ENCODE measurements at places on chromosomes 2 and 18.
A peak's percentile ranks its signal among the peaks of the same experiment; 100 is the strongest.

DNA sequence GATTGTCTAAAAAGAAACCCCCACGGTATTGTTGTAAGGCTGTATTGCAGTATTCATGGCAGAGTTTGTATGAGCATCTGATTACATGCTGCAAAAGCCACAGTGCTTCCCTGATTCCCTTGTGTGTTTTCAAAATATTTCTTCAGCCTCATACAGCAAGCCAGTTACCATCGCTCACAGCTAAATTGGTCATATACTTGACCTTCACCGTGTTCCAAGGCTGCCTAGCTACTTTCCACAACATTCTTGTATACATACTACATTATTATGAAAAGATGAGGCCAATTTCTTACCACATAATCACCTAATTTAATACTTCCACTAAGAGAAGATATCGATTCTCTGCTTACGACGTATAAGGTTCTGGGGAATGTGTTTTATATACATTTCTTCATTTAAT is 576.3 kb upstream of the CNTNAP5 start:
- DNase-seq: no peak

DNA sequence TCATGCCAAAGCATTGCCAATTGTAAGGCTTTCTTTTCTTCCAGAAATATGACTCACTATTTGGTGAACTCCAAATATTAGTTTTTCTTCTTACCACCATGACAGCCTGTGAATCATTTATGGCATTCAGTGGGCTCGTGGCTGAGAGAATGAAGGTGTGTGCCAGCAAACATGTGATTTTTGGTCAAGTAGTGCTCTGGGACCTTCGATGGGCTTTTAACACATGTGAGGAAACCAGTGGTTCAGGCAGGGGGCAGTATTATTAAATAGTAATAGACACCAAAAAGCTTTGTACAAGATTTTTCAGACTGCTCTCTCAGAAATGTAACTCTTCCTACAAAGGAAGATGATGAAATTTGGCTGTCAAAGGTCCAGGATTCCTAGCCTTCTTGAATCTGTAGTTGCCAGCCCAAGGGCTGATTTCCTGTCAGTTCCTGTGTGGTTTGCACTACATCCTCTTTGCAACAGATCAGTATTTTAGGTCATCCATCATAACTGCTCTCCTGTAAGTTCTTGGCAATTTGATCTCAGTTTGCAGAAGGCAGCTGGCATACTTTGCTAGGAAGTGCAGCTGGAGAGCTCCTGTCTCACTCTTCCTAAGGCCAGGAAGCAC is 64.3 kb downstream of the BABAM2 start:
- peak; percentile 77 for DNase-seq

DNA sequence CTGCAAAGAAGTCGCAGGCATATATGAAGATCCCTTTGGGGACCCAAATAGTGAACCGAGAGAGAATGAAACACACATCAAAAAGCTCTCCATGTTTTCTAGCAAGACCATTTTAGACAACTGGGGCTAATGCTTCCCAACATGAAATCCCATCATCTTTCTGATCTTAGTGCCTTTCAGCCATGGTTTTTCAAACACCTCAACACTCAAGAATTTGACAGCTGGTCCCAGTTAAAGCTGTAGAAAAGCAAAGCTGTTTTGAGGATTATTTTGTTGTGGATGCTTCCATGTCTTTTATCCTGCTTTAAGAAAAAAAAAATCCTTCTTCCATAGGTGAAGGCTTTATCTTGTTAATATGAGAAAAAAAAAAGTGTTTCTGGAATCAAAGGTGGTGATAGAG is 259.1 kb downstream of the STK39 start:
- no peak for DNase-seq

GRCh38 chr2:198293281-198293680 is 488.9 kb downstream of the PLCL1 start:
- DNase-seq: no peak

DNA sequence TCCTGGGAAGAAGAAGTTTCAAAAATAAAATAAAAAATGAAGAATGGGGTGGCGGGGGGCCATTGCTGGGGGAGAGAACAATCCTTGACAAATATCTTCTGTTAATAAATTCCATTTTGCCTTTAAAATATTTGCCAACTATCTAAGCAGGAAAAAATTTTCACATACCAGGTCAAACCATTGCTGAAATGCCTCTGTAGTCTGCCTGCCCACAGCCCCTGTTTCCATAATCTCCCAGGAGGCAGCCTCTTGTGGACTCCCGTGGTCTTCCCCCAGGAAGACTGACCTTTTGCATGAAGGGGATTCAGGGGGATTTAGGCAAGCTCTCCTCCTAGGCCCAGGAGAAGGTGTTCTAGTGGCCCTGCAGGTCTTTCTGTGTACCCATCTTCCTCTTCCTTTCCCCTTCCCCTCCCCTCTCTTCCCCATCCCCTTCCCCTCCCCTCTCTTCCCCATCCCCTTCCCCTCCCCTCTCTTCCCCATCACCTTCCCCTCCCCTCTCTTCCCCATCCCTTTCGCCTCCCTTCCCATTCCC is 61.0 kb downstream of the RPL37A start:
- DNase-seq: no peak

- DNase-seq: no peak
These were observed 95.7 kb upstream of the HS6ST1 start for GRCh38 chr2:128414351-128414750.

DNA sequence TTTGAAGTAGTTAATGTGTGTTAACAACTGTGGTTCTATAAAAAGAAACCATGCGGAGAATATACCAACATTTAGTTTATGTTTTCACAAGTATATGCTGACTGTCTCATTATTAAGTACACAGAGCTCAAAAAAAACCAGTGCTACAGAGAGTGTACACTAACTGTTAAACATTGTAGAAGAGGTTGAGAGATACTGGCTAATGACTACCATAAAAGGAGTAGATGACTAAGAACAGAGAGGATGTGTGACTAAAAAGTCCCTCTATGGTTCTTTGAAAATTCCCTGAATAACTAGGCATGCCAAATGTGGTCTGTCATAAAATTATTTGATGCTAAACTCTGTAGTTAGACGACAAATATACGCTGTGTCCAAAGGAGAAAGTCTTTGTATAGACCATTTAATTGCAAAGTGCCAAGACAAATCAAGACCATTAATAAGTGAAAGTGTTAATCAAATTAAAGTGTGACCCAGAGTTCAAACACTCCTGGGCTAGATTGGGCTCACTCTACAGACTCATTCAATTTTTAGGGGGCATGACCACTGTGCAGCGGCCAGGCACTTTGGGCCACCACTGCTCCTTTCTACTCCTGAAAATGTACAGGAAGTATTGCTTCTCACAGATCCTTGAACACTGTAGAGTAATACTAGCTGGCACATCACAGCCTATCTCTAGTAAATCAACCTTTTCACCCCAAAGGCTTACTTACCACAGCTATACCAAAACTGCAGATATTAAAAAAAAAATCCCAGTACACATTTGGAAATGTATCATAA is 45.1 kb upstream of the SERTAD2 start:
- peak; percentile 81 for DNase-seq

DNA sequence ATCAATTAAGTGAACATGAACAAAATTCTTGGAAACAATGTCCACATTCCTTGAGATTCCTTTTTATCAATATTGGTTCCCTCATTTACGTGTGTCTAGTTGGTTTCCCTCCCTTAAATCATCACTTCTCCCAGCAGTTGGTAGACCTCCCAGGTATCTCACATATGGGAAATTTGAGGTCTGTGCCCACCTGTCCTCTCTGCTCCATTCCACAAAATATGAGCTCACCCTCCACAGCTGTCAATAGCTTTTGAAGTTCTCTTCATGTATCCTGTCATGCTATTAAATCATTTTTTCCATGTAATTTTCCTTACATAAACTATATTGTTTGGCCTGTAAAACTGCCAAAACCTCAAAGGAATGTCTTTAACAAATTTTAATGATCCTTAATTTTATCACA is 992.2 kb upstream of the ACVR2A start:
- no peak for DNase-seq

GRCh38 chr2:45946023-45946422 is 294.5 kb downstream of the PRKCE start:
- DNase-seq: no peak

DNA sequence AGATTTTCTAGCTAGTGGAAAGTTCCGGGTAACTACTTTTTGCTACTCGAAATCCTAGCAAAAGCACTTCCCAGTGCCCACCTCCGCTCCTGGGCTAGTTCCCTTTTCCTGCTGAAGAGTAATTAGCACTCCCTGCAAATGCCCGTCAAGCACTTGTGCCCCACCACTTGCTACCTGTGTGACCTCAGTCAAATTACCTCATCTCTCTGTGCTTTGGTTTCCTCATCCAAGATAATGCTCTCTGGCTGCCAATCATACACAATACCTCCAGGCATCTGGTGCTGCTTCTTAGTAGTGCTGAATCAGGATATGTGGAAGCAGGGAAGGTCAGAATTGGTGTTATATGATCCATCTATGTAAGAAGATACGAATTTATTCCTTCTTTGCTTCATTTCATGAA is 102.1 kb upstream of the CDCA7 start:
- DNase-seq: no peak

DNA sequence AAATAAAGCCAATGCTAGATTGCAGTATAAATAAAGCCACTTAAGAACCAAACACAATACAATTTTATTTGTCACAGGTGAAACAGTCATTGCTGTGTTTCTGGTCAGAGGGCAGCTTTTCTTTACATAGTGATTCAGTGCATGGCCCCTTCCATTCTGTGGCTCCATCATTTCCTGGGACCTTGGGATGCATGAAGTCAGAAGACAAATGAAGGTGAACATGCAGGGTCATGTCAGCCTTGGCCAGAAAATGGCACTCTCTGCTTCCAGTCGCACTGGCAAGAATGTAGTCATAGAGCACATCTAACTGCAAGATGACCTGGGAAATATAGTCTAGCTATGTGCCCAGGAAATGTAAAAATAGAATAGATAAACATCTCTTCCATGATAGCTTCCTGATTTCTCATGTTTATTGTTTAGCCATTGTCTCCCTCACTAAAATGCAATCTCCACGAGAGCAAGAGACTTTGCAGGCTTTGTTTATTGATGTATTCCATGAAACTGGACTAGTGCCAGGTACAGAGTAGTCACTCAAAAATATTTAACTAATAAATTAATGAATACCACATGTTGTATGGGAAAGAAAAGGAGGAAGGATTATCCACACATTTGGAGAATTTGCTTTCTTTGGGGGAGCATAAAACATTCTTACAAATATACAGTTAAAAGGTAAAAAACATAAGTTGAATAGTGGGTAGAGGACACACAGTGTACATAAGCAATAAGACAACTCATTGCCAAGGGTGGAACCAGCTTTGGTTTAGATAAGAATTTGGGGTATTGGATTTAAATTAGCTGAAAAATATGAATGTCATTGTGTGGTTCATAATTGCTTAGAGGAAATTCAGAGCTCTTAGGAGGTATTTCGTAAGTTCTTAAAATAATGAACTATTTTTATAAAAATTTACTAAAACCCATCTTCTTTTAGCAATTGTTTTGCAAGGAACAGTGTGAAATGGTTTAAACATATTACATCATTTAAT is 343.8 kb downstream of the PID1 start:
- no peak for DNase-seq

GRCh38 chr2:28338831-28339321 is 53.8 kb upstream of the FOSL2 start:
- no peak for DNase-seq

GRCh38 chr18:70455731-70456130 is 166.9 kb downstream of the SOCS6 start:
- DNase-seq: no peak

DNA sequence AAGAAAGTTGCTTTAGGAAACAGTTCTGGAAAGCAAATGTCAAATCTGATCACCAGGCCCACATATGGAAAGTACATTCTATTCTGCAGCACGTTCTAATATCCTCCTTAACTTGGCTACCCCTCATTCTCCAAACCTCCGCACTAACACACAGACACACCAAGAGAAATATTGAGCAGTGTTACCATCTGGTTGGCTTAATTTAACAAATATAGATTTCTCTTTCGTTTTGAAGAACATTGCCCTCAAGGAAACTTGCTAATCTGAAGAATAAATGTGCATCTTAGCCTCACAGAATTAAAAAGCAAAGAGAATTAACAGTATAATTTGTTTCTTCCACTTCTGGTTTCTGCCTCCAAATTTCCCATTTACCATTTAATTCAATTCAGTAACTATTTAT is 72.8 kb upstream of the TTC39C start:
- DNase-seq: no peak

GRCh38 chr2:12288048-12288447 is 428.7 kb upstream of the TRIB2 start:
- no peak for DNase-seq

DNA sequence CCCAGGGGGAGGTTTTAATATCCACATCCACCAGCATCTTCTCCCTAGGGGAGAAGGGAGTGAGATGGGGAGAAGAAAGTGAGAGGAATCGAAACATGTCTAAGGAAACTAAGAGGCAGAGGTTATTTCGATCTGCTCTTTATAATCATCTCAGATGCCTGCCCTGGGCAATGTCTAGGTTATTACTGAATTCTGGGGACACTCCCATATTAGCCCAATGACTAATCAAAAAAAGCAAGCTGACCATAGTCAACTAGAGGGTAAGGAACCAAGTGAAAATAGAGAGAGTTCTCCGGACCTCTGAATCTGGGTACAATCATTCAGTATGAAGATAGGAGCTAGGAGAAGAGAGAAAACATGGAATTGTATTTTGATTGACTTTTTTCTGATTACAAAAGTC is 56.7 kb upstream of the EML4 start:
- peak; percentile 57 for DNase-seq

- no peak for DNase-seq
These were observed 7.5 kb downstream of the CCDC93 start for GRCh38 chr2:118006326-118006725.

- DNase-seq: no peak
These were observed 49.7 kb downstream of the CDH2 start for GRCh38 chr18:28127228-28127627.
